Ovary (tissue), 10 donors: ENCODE measurements at places on chromosomes 11 and 22. TPM values are rescaled to one million over a fixed set of nuclear protein-coding genes. Genes with fewer than 3 reads are reported as not detected.

TSPAN32 gene
- total RNA-seq: 0.77 TPM

ART1 gene
- not detected for total RNA-seq

HTR3A gene
- not detected for total RNA-seq

OSBP2 gene
- total RNA-seq: 2.1 TPM

ADAMTS15 gene
- 6.1 TPM for total RNA-seq

OR52E8 gene
- total RNA-seq: not detected

C11orf87 gene
- total RNA-seq: not detected

CBX7 gene
- 47.2 TPM for total RNA-seq

OR10S1 gene
- total RNA-seq: not detected

DTX4 gene
- total RNA-seq: 6.1 TPM

DNA sequence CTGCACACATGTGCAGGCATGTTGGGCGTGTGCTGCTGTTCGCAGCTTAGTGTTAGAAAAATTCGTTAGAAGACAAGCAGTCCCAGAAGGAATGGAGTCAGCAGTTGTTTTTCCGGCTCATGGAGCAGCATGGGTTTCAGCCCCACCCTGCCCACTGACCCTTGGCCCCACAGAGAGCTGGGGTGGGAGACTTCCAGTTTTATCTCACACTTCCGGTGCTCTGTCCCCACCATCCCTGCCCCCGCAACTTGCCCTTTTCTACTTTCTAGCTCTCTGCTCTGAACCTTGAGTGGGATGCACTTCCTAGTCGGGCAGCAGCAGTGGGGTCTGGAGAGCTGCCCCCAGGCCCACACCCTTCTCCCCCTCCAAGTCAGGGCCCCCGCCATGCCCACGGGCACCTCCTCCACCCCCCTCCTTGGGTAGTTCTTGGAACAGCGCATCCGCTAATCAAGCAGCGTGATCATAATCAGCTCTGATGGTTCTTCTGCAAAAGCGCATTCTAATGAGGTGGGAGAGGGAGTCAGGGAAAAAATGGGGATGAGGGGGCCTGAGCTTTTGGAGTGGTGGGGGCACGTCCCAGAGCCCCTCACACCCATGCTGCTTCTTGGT is 184.4 kb downstream of the CEP164 start:
- no peak for DNase-seq

DNA sequence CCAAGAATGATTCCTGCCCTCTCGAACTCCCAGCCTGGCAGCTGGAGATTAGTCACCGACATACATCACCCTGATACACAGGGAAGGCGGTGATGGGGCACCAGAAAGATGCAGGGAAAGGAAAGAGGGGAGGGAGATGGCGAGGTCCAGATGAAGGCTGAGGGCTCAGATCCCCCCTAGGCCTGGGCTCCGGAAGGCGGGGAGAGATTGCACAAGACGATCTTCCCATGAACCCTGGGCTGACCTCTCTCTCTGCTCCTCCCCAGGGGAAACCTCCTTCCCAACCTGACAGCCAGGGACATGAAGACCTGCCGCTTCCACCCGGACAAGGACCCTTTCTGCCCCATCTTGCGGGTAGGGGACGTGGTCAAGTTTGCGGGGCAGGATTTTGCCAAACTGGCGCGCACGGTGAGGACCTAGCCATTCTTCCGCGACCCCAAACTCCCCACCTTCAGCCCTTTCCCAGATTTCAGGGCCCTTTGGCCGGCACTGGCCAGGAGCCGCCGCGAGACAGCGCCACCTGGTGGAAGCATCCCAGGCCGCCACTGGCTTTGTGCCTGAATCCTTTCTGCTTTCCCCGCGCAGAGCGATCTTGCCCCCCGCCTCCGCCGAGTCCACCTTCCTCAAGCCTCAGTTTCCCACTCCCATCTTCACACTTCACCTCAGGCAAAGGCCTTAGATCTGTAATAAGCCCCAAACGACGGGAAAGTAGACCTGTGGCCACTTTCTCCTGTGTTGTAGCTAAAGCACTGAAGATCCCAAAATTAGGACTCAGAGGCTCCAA is 11.5 kb downstream of the P2RX3 start:
- DNase-seq: peak; percentile 74

GRCh38 chr22:33952776-33953175 is 32.5 kb upstream of the LARGE1 start:
- no peak for DNase-seq

DNA sequence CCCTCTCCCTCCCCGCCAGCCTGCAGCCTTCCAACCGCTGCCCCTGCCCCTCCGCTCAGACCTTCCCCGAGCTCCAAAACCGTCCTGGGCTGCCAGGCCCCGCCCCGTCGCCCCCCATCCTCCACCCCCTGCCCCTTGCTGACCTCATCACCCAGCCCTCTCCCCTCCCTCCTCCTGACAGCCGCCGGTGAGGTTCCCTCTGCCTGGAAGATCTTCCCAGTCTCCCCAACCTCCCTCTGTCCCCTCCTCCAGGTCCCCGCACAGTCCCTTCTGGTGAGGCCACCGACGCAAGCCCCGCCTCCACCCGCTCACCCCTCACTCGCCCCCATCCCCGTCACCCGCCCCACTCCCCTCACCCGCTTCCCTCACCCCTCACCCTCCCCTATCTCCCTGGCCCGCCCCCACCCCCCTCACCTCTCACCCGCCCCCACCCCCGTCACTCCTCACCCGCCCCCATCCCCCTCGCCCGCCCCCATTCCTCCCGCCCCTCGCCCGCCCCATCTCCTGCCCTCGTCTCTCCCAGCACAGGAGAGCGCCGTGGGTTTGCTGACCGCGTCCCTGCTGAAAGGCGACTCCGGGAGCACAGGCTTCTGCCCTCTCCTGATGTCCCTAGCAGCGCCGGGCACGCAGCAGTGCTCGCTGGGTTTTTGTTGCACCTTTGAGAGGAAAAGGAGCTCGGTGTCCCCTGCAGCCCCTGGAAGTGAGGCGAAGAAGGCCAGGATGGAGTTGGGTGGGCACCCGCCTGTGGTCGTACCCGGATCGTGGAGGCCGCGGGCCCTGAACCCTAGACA is 16.4 kb upstream of the UPK3A start:
- peak; percentile 69 for DNase-seq

DNA sequence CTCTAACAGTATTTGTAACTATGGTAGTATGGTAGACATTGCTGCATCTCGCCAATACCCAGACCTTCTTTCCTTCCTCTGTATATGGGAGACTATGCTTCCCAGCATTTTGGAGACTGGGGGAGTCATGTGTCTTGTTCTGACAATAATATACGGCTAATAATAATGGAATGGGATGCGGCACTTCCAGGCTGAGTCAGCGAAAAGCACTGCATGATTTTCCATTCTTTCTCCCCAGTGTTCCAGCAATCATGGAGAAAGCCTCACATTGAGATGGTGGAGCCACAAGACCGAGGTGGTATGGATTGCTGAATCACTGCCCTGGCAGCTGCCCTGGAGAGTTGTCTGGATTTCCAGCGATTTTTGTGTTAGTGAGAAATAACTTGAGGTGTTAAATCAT is 77.1 kb upstream of the FIBIN start:
- DNase-seq: no peak

- no peak for DNase-seq
Observed at GRCh38 chr11:107882095-107882820, 23.7 kb upstream of the SLC35F2 start.

- no peak for DNase-seq
Observed at GRCh38 chr11:67581469-67581868, 2.1 kb upstream of the GSTP1 start.

GRCh38 chr22:38638728-38639127 is 17.5 kb downstream of the FAM227A start:
- no peak for DNase-seq

DNA sequence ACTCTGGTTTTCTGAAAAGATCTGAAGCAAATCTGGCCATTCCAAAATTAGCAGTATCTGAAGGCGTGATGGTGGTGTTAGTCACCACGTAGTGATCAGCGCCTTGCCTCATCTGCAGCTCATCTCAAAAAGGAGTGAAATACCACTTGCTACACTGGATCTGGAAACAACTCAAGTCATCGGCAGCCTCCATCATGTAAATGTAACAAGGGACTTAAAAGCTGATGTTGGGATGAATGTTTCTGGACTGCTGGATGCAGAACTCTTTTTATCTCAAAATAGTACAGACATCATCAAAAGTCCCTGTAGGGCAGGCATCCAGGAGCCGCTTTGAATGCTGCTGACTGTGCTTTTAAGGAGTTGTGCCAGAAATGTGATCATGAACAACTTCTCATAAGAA is 14.1 kb upstream of the APLP2 start:
- no peak for DNase-seq

- no peak for DNase-seq
Observed at GRCh38 chr11:47288066-47288465, 18.1 kb downstream of the MADD start.

DNA sequence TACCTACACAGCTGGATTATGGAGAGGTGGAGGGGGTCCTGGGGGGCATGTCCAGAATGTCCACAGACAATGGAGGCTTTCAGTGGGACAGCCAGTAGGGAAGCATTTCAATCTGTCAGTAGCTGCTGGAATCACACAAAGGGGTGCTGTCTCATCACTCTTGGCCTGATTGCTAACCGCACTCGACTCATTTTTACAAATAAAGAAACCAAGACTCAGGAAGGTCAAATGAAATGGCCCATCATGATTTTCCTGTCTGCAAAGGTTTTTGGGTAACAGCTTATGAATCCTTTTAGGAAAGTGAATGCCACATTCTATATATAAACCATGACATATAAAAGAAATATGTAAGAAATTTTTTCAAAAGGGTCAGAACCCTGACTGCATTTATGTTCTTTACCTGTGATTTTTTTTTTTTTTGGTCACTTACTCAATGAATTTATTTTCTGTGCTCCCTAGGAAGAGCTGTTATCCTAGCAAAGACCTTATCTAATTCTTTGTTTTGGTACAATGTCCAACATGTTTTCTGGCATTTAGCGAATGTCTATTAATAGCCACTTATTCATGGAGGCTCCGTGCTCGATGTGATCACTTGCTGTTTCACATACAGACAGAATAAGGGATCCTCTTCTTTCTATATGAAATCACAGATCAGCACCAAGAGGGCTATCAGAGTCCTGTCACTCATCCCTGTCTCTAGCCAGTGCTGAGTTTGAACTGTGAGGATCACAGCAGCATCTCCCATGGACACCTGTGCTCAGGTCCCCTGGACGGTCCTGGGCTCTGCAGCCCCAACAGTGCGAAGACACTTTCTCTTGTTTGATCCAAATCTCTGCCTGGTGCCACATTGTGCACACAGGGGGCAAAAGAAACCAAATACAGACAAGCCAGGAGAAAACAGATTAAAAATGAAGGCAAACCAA is 979.7 kb downstream of the NTM start:
- no peak for DNase-seq

DNA sequence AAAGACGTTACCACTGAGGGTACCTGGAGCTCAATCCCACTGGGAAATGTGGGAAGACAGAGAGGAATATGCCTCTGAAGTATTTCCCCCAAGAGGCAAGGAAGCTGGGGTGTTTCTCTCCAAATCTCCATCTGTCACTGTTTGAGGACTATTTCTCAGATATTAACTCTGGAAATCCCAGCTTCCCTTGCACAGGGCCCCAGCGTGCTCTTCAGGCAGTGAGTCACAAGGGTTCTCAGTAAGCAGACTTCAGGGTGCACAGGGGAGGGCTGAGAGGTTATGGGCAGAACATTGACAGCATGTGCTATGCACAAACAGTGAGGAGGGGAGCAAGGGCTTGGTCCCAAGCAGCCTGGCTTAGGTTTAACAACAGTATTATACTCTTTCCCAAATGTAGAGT is 60.9 kb upstream of the EED start:
- no peak for DNase-seq

DNA sequence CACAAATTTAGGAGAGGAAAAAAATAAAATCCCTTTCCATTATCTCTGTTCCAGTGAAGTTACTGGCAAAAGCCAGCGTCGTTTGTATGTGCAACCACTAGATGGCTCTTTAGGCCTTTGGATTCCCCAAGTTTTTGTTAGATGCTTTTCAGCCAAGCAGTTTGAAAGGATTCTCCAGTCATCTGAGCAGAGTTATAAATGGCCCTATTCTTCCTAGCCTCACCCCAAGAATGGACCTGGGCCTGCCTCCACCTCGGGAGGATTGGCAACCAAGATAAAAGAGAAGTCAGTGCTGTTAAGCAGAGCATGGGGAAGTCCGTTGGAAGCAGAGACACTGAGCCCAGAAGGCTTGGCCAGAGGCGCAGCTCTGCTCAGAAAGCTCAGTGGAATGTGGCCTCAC is 15.4 kb downstream of the FAM181B start:
- DNase-seq: no peak

- peak; percentile 69 for DNase-seq
Observed at GRCh38 chr11:67365736-67366444, 7.5 kb downstream of the CLCF1 start.

- DNase-seq: peak; percentile 61
Observed at GRCh38 chr11:65419460-65419771, 3.2 kb upstream of the NEAT1 start.
